Stimulated activated CD8-positive, alpha-beta memory T cell treated with anti-CD3 and anti-CD28 coated beads, Interleukin-7, amount 100 ng/mL, for 48 hours (primary cell): ENCODE measurements at places on chromosomes 11 and 22.

DNA sequence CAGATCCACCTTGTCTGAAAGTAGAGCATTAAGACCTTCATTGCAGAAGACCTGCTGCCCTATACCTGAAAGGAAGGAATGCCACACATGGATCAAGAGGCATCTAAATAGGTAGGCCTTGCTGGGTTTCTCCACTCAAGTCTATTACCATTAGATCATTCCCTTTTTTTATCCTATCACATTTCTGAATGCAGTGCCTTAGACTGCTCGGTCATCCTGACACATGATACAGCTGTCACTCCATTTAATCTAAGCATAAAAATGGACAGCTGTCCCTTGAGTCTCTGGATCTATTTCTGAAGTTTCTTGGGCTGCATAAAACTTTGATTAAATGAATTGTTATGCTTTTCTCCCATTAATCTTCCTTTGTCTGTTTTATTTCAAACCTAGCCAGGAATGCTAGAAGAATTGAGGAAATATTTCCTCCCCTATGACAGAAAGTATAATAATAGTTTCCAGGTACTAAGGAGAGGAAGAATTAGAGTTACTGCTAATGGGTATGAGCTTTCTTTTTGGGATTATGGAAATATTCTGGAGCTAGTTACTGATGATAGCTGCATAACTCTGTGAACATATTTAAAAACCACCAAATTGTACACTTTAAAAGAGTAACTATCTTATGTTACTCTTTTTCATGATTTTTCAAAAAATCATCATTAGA, 88.0 kb downstream of the DLG2 start:
- no peak for DNase-seq

DNA sequence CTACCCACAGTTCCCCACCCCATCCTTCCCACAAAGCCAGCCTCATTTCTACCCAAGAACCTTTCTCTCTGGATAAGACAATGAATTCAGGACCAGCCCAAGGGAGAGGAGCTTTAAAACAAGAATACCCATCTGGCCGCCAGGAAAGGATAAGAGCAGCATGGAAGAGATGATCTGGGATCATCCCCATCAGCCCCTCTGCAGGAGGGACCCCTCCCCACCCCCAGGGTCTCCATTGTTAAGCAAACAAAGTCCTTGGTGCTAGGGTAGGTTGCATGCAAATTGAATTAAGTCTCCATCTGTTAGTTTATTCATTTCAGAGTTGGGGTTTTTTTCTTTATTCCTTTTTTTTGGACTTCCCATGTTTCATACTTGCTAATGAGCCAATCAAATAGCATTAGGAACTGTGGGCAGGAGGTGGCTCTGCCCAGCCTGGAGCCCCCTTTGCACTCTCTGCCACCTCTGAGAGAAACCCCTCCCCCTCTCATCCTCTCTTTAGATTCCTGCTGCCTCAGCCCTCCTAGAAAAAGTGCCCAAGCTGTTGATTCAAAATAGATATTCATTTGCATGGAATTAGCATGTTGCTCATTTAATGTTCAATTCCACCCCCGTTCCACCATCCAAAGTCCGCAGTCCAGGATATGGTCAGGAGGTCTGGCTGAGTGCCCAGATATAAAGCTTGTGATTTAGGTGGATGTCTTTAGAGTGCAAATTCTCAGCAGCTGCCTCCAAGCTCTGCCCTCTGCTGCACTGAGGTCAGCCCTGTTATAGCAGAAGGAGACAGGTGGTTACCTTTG, 138.5 kb upstream of the NCAM1 start:
- no peak for DNase-seq

GRCh38 chr11:130124096-130124495, 35.5 kb upstream of the ST14 start:
- DNase-seq, result no peak

- no peak for DNase-seq
Measured at GRCh38 chr11:31059529-31059928, 310.0 kb downstream of the DCDC1 start.

GRCh38 chr11:119772641-119773415, 43.8 kb upstream of the NECTIN1 start:
- no peak for DNase-seq

- DNase-seq, result no peak
Measured at GRCh38 chr11:88521799-88522201, 184.3 kb upstream of the CTSC start.

GRCh38 chr11:71426413-71426812, 21.8 kb downstream of the DHCR7 start:
- DNase-seq, result no peak

- no peak for DNase-seq
Measured at GRCh38 chr11:66510990-66511339, 530 bp downstream of the BBS1 start.

- no peak for DNase-seq
Measured at GRCh38 chr22:20607157-20607907, 99.9 kb downstream of the MED15 start.

DNA sequence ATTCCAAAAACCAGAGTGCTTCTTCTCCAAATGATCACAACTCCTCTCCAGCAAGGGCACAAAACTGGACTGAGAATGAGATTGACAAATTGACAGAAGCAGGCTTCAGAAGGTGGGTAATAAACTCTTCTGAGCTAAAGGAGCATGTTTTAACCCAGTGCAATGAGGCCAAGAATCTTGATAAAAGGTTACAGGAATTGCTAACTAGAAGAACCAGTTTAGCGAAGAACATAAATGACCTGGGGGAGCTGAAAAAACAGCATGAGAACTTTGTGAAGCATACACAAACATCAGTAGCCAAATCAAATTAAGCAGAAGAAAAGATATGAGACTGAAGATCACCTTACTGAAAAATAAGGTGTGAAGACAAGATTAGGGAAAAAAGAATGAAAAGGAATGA, 15.5 kb downstream of the OR52M1 start:
- no peak for DNase-seq
